SIG-M5 (cell line): ENCODE measurements at places on chromosomes 4 and X.

- DNase-seq: no peak
These were observed 38.2 kb downstream of the C4orf50 start for GRCh38 chr4:5979981-5980380.

DNA sequence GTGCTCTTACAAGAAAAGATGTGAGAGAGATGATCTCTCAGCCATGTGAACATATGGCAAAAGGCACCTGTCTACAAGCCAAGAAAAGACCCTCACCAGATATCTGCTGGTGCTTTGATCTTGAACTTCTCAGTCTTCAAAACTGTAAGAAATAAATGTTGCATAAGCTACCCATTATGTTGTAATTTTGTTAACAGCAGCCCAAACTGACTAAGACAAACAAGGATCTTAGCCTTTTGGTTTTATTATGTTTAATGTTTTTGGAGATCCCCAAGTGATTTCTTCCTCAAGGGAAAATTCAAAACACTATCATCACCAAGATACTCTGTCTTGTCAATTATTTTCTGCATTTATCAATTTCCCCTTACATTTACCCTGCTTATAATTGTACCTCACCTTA is 21.8 kb upstream of the CCNI start:
- no peak for DNase-seq

DNA sequence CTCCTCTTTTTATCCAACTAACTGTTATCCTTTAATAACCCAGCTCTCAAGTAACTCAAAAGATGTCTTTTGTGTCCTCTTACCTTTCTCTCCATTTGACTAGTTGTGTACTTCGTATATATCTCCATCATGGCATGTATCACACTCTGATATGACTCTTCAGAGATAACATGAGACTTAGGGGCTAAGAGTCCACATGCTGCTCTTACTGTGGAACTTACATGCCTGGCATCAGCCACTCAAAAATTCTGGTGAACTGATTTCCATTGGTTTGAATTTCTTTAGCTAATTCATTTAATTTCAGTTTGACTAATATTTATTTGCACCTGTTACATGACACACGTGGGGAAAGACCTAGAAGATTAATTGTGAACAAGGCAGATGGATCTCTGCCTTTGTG is 317.3 kb downstream of the HS3ST1 start:
- DNase-seq: no peak

- DNase-seq: no peak
These were observed 559 bp upstream of the FAM47E start for GRCh38 chr4:76250962-76251361.

- DNase-seq: no peak
These were observed 74.2 kb upstream of the DMD start for GRCh38 chrX:33285550-33285949.

GRCh38 chrX:131617182-131617581 is 73.3 kb downstream of the OR13H1 start:
- no peak for DNase-seq
